CD4-positive, alpha-beta T cell treated with Interferon gamma for 1 hour (primary cell): ENCODE measurements at places on chromosomes 11 and 22.

DNA sequence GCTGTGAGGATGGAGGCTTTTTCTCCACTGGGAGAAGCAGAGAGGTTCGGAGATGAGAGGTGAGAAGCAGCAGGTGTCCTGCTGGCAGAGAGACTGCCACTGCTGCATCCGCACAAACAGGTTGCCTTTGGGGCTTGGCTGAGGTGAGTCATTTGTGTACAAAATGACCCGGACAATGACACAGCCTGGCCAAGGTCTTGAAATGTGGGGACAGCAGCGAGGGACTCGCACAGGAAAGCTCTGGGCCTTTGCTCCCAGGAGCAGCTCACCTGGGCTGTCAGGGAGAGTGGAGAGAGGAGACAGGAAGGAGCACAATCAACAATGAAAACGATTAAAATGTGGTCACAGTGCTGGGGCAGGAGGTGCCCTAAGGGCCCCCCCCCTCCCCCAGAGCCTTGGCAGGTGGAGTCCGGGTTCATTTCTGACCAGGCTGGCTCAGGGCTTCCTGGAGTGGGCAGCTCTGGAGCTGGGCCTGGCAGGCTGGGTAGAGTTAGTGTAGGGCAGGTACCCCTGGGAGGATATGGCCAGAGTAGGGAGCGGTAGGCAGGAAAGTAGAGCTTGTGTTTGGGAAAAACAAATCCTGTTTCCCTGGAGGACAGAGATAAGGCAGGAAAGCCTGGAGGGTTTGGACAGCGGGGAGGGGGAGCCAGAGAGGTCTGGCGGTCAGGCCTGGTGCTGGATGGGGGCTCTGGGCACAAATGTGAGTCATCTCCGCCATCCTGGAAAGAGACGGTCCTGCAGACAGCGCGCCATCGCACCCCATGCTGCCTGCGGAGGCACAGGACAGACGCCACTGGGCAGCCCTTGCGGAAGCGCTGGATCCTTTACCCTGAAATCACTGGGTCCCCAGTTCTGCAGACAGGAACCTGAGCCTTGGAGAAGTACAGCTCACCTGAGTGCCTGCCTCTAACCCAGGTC is 37.8 kb upstream of the CELSR1 start:
- DNase-seq = no peak

GRCh38 chr11:116445108-116446047 is 327.4 kb downstream of the BUD13 start:
- DNase-seq = no peak

- no peak for DNase-seq
These were observed 41.9 kb downstream of the FLRT1 start for GRCh38 chr11:64077607-64078006.

- DNase-seq = no peak
These were observed 214.3 kb downstream of the CTTN start for GRCh38 chr11:70612459-70613141.

DNA sequence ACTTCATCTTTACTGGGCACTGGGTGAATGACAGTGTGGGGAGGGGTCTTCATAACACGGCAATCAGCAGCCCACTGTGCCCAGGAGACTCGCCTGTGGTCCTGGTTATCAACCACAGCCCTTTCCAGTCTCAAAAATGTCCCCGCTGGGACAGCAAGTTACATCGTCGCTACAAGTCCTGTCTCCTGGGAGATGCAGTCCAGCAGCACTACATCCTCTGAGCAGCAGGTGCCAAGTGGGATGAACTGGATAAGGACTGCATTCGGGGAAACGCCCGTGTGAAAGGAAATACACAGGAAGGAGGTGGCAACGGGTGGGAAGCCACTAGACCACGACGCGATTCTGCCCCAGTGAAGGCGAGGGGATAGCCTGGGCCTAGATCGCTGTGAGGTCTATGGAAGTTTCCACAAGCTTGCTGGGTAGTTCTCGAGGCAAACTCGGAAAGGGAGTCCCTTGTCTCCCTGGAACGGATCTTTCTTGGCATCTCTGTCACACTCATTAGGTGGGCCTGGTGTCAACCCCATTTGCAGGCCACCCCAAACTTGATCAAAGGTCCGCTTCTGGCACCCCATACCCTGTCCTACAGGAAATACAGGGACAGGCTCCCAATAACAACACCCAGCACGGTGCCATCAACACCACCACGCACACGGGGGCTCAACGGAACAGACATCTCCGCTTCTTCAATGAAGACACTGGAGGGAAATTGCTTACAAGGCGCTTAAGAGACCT is 4.4 kb downstream of the ASCL2 start:
- DNase-seq = no peak

- DNase-seq = no peak
These were observed 119.4 kb downstream of the BLID start for GRCh38 chr11:121996574-121996973.

GRCh38 chr11:124233376-124233775 is 7.5 kb upstream of the OR8G1 start:
- no peak for DNase-seq

DNA sequence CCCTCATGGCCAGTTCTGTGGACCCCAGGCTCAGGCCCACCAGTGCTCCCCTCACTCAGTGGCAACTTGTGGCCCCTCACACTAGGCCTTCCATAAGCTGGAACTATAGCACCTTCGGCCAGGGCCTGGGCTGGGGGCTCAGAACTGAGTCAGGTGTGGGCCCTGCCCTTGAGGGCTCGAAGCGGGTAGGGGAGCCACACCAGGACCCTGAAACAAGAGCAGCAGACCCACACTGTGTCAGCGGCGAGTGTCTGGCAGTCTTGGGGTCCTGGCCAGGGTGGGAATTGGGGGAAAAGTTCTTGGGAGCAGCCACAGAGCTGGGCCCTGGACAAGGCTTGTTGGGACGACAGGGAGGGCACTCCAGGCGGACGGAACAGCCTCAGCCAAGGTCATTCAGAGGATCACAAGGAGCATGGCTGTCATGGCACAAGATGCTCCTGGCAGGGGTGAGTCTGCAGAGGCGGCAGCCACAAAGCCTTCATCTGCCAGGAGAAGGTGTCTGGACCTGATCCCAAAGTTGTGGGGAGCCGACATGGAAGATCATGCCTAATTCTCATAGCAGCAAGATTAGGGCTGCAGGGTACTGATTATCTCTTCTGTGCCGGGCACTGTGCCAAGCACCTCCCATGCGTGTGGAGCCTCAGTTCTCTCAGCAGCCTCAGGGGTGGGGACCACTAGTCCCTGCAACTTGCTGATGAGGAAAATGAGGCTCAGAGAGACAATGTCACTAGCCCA is 50.7 kb downstream of the SHISAL1 start:
- DNase-seq = no peak

DNA sequence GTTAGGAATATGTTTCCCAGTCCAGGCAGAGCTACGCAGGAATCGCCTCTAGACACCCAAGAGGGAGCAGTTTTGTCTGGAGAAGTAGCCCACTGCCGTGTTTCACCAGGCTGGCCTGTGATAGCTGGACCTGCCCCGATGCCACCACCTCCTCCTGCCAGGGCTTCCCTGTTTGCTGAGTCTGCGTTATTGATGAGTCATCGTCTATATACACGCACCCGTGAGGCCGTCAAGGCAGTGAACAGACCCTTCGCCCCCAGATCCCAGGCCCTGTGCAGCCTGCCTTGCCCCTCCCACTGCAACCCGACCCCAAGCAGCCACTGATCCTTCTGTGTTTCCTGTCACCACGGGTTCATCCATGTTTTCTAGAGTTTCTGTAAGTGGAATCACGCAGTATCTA is 141.9 kb downstream of the IGLL1 start:
- no peak for DNase-seq

DNA sequence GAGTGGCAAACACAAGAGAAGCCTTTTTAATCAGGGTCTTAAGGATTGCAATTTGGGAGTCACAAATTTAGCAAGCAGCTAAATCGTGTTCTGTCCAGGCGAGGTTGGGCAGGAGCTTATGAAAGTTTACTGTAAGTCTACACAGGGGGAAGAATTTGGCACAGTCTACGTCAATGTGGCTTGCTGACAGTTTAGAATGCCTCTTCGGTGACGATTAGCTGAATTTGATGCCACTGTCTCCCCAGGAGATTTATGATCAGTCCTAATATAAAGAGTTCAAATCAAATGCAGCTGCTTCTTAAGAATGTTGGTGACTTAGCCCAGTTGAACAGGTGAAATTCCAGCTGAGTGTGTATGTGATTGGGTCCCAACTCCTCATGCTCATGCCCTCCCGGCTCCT is 114.1 kb upstream of the CLPB start:
- DNase-seq = no peak

- DNase-seq = no peak
These were observed 92.3 kb downstream of the GAB2 start for GRCh38 chr11:78325274-78325781.

DNA sequence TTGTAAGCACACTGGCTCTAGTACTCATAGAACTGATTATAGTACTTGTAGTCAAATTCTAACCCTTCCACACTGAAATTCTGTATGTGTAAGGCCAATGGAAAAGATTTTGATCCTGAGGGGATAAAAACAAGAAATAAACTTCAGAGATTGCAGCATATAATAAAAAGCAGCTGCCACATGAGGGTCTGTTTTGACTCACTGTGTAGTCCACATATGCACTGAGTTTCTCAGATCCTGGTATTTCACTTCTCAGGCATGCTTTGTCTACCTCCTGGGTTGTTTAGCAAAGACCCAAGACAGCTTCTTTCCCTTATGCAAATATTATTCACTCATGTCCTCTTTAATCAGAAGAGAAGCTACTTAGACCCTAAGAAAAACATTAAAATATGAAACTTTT is 71.1 kb upstream of the SLC5A12 start:
- no peak for DNase-seq

DNA sequence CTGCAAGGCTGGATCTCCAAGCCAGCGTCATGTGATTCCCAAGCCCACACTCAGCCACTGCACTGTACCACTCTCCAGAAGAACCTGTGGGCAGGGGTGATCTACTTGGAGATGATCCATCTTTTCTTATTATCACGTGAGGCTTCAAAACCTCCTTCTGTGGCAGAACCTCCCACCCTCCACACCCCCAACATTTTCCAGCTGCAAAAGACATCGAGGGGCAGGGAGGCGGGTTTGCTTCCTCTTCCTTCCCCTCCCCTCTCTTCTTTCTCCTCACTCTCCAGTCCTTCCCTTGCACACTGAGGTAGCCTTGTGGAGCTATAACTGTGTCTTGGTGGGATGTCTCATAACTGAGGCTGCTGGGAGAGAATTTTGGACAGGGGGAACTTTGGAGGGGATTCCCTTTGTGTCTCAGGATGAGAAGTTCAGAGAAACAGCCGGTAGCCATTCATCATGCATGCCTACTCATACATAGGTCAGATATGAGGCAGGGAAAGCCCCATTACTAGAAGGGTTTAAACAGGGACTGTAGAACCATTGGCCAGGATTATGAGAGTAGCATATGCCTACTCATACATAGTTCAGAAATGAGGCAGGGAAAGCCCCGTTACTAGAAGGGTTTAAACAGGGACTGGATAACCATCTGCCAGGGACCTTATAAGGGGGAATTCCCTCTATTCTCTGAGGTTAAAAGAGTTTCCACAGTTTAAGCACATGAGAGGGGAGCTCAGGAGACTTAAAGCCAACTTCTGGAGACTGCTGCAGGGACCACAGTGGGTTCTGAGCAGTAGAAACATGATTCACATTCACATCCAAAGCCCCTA is 420.7 kb upstream of the CADM1 start:
- no peak for DNase-seq

- DNase-seq = no peak
These were observed 68.2 kb downstream of the EMSY start for GRCh38 chr11:76512851-76513653.

DNA sequence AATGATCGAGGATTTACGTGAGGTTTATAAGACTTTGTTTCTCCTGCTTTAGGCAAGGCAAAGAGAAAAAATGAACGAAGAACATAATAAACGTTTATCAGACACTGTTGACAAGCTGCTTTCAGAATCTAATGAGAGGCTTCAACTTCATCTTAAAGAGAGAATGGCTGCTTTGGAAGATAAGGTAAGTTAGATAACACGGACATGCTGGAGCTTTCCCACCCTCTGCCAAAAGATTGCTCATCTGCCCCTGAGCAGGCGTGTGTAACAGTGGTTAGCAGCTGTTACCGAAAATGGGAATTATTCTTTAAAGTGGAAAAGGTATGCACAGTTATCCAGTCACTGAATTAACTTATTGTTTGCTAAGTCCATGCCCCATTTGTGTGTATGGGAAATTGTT is 62.8 kb upstream of the CTTN start:
- DNase-seq = no peak

DNA sequence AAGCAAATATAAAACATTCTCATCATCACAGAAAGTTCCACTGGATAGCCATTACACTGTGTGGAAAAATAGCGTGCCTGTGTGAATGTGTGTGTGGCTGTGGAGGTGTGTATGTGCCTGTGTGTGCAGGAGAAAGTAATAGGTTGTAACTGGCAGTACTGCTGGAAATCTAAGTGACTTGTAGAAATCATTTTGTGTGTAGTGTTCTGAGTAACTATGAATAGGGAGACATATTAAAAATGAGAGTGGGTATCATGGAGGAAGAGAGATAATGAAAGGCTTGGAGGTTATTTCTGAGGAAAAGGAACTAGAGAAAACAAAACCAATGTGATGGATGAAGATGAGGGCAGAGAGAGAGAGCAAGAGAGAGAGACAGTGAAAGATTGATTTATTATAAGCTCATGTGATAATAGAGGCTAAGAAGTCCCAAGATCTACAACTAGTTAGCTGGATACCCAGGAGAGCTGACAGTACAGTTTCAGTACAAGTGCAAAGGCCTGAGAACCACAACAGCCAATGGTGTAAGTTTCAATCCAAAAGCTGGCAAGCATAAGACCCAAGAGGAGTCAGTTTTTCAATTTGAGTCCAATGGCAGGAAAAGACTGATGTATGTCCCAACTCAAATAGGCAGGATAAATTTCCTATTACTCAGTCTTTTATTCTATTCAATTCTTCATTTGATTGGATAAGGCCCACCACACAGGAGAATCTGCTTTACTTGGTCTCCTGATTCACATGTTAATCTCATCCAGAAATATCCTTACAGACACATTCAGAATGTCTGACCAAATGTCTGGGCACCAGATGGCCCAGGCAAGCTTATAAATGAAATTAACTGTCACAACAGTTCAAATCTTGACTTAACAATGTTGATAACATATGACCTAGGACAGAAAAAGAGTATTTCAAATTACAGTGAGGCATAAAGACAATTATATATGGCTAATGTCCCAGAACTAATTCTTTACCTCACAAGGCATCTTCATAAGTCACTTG is 14.9 kb downstream of the KBTBD3 start:
- no peak for DNase-seq

DNA sequence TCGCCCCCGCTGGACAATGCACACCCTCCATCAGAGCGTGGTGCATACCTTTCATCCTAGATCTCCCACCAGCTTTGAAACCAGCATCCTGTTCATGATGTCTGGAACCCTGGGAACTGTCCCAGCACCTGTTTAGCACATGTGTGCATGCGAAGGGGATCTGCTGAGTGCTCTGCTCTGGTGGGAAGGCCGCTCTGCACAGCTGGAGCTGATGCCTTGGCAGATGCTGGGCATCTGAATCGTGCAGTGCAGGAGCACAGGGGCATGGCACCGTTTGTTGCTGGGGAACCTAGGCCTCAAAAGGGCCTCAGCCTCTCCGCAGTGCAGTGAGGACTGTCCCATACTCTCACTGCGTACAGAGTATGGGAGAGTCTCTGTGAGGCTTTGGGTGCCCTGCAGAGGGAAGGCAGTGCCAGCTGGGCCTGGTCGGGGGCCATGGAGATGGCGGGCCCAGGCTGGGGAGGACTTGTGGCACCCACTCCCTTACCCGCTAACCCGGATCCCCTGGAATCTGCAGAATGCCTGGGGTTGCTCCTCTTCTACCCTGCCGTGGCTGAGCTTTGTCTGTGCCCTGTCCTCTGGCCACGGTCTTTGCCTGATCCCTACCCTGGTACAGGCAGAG is 72.9 kb upstream of the ATXN10 start:
- DNase-seq = no peak

- DNase-seq = no peak
These were observed 1.6 kb upstream of the TRIM29 start for GRCh38 chr11:120139316-120140069.
